Stomach (tissue), 19 donors: ENCODE measurements at places on chromosomes 5 and 9. TPM values are rescaled to one million over a fixed set of nuclear protein-coding genes. Genes with fewer than 3 reads are reported as not detected.

The OLFML2A gene
- total RNA-seq, result 91.2 TPM

The FGF18 gene
- total RNA-seq, result 0.37 TPM

The TIMD4 gene
- total RNA-seq, result not detected

The TXNDC8 gene
- total RNA-seq, result not detected

The ENTREP1 gene
- total RNA-seq, result 39.6 TPM

The LRRTM2 gene
- total RNA-seq, result not detected

The ASTN2 gene
- total RNA-seq, result 22.3 TPM

- H3K36me3 ChIP-seq, result no peaks in the 10 kb centered on the region
- no peak overlapping the region for H3K4me3 ChIP-seq
- no peaks in the 10 kb centered on the region for H3K4me1 ChIP-seq
- DNase-seq, result no peak
- H3K27me3 ChIP-seq, result peaks cover 5% of the 10 kb centered on the region
- H3K27ac ChIP-seq, result no peak overlapping the region
Observed at GRCh38 chr5:135561266-135561665, 17.5 kb downstream of the CXCL14 start.

- H3K4me3 ChIP-seq, result no peak overlapping the region
- no peaks in the 10 kb centered on the region for H3K27me3 ChIP-seq
- no peaks in the 10 kb centered on the region for H3K36me3 ChIP-seq
- no peak for DNase-seq
- H3K27ac ChIP-seq, result no peak overlapping the region
- no peaks in the 10 kb centered on the region for H3K4me1 ChIP-seq
Observed at GRCh38 chr9:85502815-85503655, 238.7 kb downstream of the AGTPBP1 start.

DNA sequence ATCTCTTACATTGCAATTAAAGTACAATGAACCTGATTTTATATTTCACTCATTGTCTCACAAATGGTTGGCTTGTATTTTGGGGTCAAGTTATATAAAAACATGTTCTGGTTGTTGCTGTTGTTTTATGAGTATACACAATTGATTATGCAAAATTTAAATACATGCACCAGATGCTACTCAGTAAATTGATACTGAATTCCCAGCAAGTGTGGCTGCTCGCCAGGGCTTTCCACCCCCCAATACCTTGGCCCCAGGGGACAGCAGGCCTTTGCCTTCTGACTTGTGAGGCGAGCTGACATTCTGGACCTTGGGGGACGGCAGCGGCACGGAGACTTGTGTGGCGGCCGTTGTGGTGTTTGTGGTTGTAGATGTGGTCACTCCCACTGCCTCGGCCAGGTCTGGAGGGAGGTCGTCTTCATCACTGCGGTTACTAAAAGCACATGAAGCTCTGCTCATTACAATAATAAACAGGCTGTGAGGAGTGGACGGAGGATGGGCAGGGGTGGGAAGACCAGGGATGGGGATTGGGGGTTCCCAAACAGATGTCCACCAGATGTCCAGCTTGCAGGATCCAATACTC lies 27.0 kb upstream of the FRRS1L start:
- no peaks in the 10 kb centered on the region for H3K4me1 ChIP-seq
- H3K36me3 ChIP-seq, result no peaks in the 10 kb centered on the region
- no peaks in the 10 kb centered on the region for H3K27me3 ChIP-seq
- H3K4me3 ChIP-seq, result no peak overlapping the region
- DNase-seq, result no peak
- H3K27ac ChIP-seq, result no peak overlapping the region

DNA sequence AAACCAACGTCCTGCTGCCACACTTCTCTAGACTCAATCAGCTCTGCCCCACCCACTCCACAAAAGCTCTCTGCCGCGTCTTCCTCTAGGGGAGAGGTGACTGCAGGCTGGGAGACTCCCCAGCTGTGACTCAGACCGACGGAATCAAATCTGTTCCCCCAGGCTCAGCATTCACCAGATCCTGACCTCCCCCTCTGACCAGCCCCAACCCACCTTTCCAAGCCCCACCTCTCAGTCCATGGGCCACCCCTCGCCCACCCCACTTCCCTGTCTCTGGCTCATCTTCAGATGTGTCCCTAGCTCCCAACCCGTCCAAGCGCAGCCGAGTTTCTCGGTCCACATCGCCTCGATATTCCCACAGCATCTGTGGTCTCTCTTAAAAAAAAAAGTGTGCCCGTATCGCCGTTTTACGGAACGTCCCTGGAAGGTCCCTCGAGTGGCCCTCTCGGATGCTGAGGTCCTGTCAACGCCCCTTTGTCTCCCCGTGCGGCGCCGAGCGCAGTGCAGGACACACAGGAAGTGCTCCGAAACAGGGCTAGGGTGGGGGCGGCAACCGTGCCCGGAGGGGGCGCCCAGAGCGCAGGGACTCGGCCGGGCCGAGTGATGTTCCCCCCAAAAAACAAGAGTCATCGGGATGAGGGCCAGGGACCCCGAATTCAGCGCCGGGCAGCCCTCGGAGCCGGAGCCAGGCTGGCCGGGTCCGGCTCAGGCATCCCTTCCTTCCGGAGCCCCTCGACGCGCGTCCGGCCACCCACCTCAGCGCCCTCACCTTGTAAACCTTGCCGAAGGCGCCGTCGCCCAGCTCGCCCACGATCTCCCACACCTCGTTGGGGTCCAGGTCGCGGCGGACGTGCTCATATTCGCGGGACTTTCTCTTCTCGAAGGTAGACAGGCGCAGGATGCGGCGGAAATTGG lies 649 bp downstream of the STK10 start:
- H3K27me3 ChIP-seq, result no peaks in the 10 kb centered on the region
- peak; percentile 63 for DNase-seq
- peaks cover 6% of the 10 kb centered on the region for H3K4me1 ChIP-seq
- H3K36me3 ChIP-seq, result no peaks in the 10 kb centered on the region

DNA sequence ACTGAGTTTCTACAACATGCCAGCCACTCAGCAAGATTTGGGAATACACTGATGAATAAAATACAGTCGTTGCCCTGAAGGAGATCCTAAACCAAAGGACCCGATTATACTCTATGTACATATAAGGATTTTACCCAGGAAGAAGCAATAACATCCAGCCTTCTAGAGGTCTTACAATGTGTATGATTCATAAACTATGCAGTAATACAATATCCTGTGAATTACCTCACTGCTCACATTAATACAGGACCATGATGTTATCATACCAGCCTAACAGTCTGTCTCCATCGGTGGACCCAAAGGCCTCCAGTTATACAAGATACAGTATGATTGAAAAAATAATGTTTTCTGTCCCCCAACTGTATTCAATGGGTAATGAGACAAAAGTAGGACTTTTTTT lies 310.5 kb upstream of the TRPM3 start:
- H3K36me3 ChIP-seq, result no peaks in the 10 kb centered on the region
- no peak overlapping the region for H3K4me3 ChIP-seq
- H3K4me1 ChIP-seq, result no peaks in the 10 kb centered on the region
- H3K27ac ChIP-seq, result no peak overlapping the region
- DNase-seq, result no peak

- H3K36me3 ChIP-seq, result no peaks in the 10 kb centered on the region
- peak; percentile 52 for DNase-seq
- H3K4me3 ChIP-seq, result peak overlapping the region; percentile 51
- no peaks in the 10 kb centered on the region for H3K27me3 ChIP-seq
- peaks cover 41% of the 10 kb centered on the region for H3K4me1 ChIP-seq
Observed at GRCh38 chr5:1010181-1010510, 1.5 kb downstream of the NKD2 start.

- H3K36me3 ChIP-seq, result peaks cover 13% of the 10 kb centered on the region
- no peaks in the 10 kb centered on the region for H3K27me3 ChIP-seq
- no peak overlapping the region for H3K4me3 ChIP-seq
- H3K4me1 ChIP-seq, result peaks cover 12% of the 10 kb centered on the region
- no peak overlapping the region for H3K27ac ChIP-seq
Observed at GRCh38 chr5:141565826-141566570, 52.8 kb downstream of the DIAPH1 start.

GRCh38 chr9:124205686-124206352 lies 51.9 kb upstream of the NEK6 start:
- H3K4me3 ChIP-seq, result no peak overlapping the region
- no peaks in the 10 kb centered on the region for H3K27me3 ChIP-seq
- no peak overlapping the region for H3K27ac ChIP-seq
- H3K36me3 ChIP-seq, result no peaks in the 10 kb centered on the region
- no peaks in the 10 kb centered on the region for H3K4me1 ChIP-seq
- DNase-seq, result no peak

DNA sequence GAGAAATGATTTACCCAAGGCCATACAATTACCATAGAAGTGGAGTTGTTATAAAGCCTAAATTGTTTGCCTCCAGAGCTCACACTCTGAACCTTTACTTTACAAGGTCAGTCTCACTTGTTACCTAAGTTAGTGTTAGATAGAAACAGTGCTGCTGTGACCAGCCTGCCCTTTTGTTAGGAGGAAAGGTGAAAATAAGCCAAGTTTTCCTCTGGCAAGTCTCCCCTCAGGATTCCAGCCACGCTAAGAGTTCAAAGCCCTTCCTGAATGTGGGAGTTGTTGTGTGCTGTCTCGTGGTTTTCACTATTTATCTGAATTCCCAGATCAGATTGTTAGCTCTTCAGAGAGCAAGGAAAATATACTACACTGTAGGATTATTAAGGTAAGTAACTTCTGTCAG lies 260.0 kb downstream of the SGCD start:
- no peak overlapping the region for H3K4me3 ChIP-seq
- no peak for DNase-seq
- no peak overlapping the region for H3K27ac ChIP-seq
- H3K4me1 ChIP-seq, result no peaks in the 10 kb centered on the region
- H3K27me3 ChIP-seq, result no peaks in the 10 kb centered on the region

DNA sequence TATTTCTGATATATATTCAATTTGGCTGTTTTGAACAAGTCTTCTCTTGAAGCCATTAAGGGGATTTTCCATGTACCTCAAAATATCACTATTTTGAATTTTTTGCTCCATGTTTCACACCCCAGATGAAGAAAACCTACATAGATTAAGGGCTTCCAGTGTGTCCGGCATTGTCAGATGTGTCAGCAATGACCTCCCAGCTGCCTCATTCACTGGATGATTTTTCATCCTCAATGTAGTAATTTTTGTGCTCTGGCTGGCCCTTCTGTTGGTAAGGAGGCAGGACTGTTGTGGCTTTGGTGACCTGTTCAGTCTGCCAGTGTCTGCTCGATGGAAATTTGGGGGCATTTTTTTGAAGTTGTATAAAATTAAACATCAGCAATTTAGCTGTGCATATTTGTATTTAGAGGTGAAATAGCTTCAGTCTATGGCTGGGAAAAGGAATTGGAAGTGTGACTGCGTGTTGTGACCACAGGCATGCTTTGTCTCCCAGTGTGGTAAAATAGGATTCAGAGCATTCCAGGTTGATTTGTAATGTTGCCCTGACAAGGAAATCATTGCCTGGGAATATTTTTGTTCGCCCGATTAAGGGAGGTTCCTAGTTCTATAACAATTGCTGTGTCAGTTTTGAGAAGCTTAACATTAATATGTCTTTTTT lies 312.4 kb downstream of the ARHGEF28 start:
- H3K27me3 ChIP-seq, result no peaks in the 10 kb centered on the region
- no peak overlapping the region for H3K4me3 ChIP-seq
- no peaks in the 10 kb centered on the region for H3K4me1 ChIP-seq
- peak; percentile 29 for DNase-seq

- H3K4me3 ChIP-seq, result no peak overlapping the region
- no peak overlapping the region for H3K27ac ChIP-seq
- H3K27me3 ChIP-seq, result peaks cover 30% of the 10 kb centered on the region
- DNase-seq, result no peak
- H3K4me1 ChIP-seq, result no peaks in the 10 kb centered on the region
Observed at GRCh38 chr9:137982200-137982599, 104.6 kb downstream of the CACNA1B start.

DNA sequence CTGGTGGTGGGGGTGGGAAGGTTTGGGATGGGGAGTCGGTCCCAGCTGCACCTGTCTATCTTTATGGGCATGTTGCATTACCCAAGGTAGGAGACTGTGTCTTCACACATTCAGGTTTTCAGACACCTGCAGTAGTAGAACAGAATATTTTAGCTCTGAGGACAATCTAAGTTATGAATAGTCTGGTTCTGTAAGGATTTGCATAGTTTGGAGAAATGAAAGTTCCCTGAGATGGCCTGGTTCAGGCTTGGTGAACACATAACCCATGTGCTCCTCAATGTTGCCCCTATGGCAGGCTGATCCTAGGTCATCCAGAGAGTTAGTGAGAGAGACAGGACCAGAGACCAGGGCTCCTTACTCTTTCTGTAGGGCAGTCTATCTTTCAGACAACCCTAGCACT lies 20.7 kb downstream of the TNFSF8 start:
- H3K4me1 ChIP-seq, result peaks cover 7% of the 10 kb centered on the region
- H3K4me3 ChIP-seq, result no peak overlapping the region
- no peak for DNase-seq
- no peak overlapping the region for H3K27ac ChIP-seq

GRCh38 chr5:78771260-78772205 lies 123.0 kb upstream of the LHFPL2 start:
- no peak overlapping the region for H3K4me3 ChIP-seq
- peak; percentile 78 for DNase-seq
- no peaks in the 10 kb centered on the region for H3K36me3 ChIP-seq
- no peaks in the 10 kb centered on the region for H3K27me3 ChIP-seq
- H3K4me1 ChIP-seq, result no peaks in the 10 kb centered on the region

DNA sequence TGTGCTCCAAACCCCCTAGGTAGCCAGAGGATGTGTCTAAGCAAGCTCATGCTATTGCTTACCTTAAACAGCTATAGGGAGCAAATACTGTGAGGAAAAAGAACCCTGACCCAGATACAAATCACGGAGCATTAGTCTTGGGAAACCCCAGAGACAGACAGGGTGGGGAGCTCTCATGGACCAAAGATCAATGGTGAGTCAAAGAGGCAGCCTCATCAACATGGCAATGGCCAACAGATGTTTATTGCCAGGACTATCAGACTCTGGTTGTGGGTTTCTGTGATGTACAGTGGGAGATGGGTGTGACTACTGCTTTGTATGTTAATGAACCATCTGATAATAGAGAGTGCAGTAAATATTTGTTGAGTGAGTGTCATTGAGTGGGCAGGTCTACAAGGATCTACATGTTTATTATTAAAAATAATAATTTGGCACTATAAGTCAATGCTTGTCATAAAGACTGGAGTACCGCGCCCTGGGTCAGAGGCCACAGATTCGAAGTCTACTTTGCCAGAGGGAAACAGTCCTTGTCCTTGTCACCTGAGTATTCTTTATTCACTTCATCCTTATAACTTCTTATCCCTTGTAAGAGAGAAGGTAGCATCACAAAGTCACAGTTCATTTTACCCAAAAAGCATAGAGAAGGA lies 56.5 kb upstream of the RAI14 start:
- no peaks in the 10 kb centered on the region for H3K27me3 ChIP-seq
- H3K4me1 ChIP-seq, result peaks cover 20% of the 10 kb centered on the region
- H3K27ac ChIP-seq, result no peak overlapping the region
- no peak for DNase-seq

- peaks cover 64% of the 10 kb centered on the region for H3K4me1 ChIP-seq
- H3K27me3 ChIP-seq, result no peaks in the 10 kb centered on the region
- DNase-seq, result no peak
- peak overlapping the region; percentile 81 for H3K27ac ChIP-seq
Observed at GRCh38 chr5:132464156-132464939, 26.2 kb downstream of the IRF1 start.

- no peaks in the 10 kb centered on the region for H3K4me1 ChIP-seq
- H3K4me3 ChIP-seq, result no peak overlapping the region
- DNase-seq, result no peak
- no peak overlapping the region for H3K27ac ChIP-seq
- no peaks in the 10 kb centered on the region for H3K36me3 ChIP-seq
Observed at GRCh38 chr5:150853561-150853960, 7.2 kb downstream of the IRGM start.
